ENCODE measurements at places on chromosomes 2 and 18.

DNA sequence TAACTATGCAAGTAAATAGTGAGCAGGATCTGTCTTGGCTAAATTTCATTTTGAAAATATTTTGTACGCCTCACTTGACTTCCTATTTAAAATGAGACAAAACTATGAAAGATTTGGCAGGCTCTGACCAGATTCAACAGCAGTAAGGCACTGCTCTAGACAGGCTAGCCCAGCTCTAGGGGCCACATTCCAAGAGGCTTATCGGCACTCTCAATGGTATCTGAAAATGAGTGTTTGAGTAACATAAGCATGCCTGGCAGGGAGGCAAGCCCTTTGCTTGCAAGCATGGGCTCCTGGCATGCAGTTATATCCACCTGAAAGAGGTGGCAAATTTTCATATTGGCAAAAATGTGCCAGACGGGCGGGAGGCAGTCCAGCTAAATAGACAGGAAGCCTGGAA lies 10.5 kb downstream of the CAPN13 start:
- no peak for DNase-seq

- DNase-seq = no peak
These were observed 43.3 kb upstream of the ITM2C start for GRCh38 chr2:230821261-230821990.

DNA sequence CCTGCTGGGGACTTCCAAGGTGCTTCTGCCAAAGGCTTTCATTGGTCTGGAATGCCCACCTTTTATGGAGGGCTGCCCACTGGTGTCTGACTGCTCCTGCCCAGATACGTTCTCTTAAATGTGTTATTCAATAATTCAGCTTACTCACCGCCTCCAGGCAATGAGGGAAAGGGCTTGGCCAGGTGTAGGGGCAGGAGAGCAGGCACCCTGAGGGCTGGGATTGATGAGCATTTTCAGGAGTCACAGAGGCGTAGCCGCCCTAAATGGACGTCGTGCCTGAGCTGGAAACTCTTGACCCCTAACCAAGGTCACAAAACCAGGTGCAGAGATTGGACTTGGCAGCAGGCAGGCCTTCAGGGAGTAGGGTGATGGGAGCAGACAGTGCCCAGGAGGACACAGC lies 26.8 kb downstream of the MAL start:
- DNase-seq = no peak

DNA sequence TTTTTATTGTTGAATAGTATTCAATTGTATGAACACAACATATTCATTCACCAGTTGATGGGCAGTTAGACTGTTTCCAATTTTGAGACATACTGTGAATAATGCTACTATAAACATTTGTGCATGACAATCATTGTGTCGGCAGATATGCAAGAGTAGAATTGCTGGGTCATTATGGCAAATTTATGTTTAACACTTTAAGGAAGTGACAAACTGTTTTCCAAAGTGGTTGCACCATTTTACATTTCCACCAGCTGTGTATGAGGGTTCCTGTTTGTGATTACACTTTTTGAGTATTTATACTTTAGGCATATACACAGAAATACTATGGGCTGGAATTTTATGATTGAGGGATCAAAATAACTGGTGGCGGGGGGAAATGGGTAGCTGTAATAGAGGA lies 61.2 kb downstream of the MAP4K3 start:
- DNase-seq = no peak

- DNase-seq = no peak
These were observed 31.9 kb downstream of the EXOC6B start for GRCh38 chr2:72793798-72794440.

GRCh38 chr18:8835521-8835953 lies 130.2 kb downstream of the MTCL1 start:
- DNase-seq = no peak

GRCh38 chr2:235024931-235025773 lies 73.3 kb downstream of the SH3BP4 start:
- DNase-seq = no peak

Data from activated T-helper 1 cell treated with anti-CD3 and anti-CD28 coated beads, Interleukin-2, amount 50 U/mL, for 16 hours (primary cell).